8988T (cell line): ENCODE measurements at places on chromosomes 13 and 19.

- DNase-seq: no peak
These were observed 227.4 kb downstream of the TUBA3C start for GRCh38 chr13:18954254-18954653.

GRCh38 chr19:56314018-56314380 is 640 bp downstream of the ZSCAN5A start:
- DNase-seq: no peak

DNA sequence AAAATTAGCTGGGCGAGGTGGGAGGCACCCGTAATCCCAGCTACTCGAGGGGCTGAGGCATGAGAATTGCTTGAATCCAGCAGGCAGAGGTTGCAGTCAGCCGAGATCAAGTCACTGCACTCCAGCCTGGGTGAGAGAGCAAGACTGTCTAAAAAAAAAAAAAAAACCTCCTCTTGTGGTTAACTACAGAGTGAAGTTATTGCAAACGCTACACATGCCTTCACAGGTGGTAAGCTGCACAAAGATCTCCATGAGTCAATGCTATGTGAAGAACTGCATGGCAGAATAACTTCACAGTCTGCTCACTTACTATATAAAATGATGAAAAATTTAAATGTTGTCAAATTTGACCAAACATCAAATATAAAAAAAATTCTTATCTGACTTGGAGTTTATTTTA is 436.8 kb downstream of the FGF14 start:
- no peak for DNase-seq

DNA sequence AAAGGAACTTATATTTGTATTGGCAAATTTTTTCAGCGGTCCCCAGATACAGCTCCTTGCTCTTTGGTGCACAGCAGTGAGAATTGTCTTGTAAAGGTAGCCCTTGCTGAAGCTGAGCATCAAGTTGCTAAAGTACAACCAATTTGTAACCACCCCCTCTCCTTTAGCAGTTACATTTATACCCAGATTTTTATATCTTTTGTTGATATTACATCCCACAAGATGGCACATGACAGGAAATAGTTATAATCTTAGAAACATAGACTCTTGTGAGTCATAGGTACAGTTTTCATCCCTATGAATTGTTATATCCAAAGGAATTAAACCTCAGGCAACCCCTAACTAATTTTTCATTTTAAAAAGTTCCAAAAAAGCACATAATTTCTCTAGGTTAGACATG is 523.0 kb upstream of the SLITRK1 start:
- no peak for DNase-seq

DNA sequence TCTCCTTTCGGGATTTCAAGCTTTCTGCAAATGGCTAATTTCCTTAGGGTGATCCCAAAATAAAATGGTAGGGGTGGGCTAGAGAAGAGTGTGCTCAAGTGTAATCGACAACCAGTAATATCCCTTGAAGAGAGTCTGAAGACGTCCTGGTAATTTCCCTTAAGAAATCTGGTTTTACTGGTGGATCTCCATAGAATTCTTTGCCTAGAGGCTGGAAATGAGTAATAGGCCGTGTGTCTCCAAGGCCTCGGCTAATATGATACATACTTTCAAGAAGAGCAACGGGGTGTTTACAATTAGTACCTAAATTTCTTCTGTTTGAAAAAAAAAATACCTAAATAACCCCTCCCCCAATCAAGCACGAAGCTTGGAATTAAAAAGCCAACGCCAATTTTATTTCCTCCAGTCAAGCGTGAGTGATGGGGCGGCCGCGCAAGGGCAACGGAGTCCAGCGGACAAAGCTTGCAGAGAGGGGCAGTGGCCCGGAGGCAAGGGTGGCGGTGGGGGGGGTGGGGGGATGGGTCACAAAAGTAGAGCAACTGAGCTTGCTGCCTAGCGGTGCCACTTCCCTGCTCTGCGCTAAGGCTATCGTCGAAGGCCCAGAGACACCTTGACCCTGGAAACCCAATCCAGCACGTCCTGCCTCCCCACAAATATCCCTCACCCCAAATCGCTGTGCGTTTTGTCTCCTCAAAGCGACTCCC is 7.8 kb downstream of the SOX21 start:
- no peak for DNase-seq

GRCh38 chr13:112616586-112617362 is 28.8 kb upstream of the TUBGCP3 start:
- DNase-seq: no peak

DNA sequence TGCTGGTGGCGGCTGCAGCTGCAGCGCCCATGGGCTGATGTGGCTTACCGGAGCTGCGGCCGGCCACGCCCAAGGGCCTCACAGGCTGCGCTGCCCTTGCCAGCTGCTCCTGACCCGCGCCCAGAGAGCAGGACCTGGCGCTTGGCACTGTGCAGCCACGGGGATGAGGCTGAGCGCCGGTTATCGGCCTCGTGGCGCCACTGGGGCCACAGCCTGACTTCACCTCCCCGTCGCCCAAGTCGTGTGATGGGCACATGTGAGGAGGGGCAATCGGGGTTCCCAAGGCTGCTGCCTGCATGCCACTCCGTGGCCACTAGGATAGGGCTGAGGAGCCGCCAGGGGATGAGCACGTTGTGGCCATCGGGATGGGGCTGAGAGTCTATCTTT is 77.2 kb upstream of the PABPC3 start:
- no peak for DNase-seq

- DNase-seq: peak; percentile 74
These were observed at the start of gene GAS6 for GRCh38 chr13:113863524-113864272. Gene GAS6, minus strand, starts transcription at chr13:113864076. Its CDS starts 156 bp downstream, at chr13:113863920.

- no peak for DNase-seq
These were observed 57.3 kb downstream of the SMARCA4 start for GRCh38 chr19:11018179-11018578.

DNA sequence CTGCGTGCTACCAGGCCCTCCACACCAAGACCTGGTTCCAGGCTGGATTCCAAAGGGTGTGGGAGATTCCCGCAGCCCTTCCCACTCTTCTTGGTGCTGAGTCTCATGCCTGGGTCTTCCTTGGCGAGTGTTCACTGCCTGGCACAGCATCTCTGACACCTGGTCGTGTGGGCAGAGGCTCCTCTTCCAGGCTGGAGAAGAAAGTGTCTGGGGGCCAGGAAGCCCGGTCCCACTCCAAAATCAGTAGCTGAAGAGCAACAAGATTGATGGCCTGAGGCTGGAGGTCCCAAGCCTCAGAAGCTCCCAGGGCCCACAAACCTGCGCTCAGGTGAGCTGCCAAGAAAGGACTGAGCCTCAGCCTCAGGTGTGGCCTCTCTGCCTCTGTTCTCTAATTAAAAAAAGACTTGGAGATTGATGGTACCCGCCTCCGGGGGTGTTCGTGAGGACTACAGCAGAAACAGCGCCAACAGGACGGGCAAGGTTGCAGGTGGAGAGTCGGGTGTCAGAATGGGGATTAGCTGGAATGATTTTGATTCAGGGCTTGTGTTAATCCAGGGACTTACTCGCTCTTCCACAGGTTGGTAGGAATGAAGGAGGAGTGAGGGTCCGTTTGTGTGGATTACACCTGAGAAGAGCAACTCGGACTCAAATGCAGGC is 217.5 kb downstream of the TEX29 start:
- DNase-seq: no peak

DNA sequence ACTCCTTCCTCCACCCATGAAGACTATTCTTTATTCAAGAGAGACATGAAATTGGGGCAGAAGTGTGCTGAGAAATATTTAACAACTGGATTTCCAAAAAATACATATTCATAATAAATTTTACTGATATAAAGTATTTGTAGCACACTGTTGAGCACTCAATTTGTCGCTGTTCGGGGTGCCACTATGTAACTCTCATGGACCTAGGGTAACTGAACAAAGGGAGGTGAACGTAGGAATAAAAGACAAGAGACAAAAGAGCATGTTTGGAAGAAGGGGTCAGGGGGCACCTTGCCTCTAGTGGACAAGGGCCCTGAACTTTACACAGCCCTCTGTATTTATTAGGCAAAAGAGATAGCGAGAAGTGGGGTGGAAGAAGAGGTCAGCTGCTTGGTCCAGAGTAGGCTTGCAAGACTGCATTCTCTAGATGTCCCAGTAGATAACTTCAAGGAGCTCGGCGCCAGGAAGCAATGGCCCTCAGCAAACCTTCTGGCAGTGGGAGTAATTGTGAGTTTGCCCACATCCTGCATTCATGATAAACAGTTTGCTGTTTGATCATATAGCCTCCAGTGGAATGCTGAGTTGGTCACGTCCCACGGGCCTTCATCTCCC is 4.5 kb upstream of the ZNF175 start:
- DNase-seq: no peak

DNA sequence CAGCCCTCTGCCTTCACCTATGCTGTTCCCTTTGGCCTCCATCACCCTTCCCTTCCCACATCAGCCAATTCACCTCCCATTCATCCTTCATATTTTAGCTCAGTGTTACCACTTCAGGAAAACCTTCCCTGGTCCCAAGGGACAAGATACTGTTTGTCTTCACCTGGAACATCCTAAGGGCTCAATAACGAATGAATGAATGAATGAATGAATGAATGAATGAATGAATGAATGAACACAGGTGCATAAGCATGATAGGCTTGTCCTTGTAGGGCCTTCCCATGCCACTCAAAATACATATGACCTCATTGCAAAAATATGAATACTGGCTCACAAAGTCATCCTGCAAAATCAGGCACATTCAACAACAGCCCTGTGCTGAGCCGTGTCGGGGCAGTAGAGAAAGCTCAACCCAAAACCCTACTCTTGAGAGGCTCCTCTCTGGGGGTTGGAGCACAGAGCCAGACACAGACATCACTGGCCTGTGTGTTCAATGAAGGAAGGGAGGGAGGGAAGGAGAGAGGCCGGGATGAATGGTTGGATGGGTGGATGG is 33.7 kb upstream of the TPM4 start:
- no peak for DNase-seq

- no peak for DNase-seq
These were observed 1.8 kb downstream of the MBNL2 start for GRCh38 chr13:97223711-97224541.

- DNase-seq: no peak
These were observed 164.3 kb upstream of the PABPC3 start for GRCh38 chr13:24931450-24932251.

- DNase-seq: no peak
These were observed 444.5 kb upstream of the GPC6 start for GRCh38 chr13:92781965-92782690.

GRCh38 chr19:54389553-54389952 is 24.8 kb upstream of the LAIR1 start:
- no peak for DNase-seq

DNA sequence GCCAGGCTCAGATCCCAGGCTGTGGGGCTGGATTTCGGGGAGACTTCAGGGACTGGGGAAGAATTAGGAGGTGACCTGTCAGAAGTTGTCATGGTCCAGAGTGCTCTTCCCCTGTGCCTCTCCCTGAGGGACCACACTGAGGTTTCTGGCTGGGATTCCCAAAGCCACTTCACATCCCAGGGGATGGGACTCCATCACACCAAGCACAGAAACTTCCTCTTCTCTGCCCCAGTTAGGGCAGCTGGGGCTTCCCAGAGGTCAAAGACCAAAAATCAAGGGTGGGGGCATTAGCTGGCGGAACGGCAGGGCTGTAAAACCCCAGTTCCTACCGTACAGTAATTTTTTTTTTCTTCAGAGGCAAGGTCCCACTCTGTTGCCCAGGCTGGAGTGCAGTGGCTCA is 7.4 kb downstream of the FCER2 start:
- DNase-seq: no peak

- DNase-seq: no peak
These were observed 27.4 kb downstream of the CLEC4M start for GRCh38 chr19:7790416-7790815.

- no peak for DNase-seq
These were observed 264.1 kb downstream of the NALCN start for GRCh38 chr13:101152184-101152583.

DNA sequence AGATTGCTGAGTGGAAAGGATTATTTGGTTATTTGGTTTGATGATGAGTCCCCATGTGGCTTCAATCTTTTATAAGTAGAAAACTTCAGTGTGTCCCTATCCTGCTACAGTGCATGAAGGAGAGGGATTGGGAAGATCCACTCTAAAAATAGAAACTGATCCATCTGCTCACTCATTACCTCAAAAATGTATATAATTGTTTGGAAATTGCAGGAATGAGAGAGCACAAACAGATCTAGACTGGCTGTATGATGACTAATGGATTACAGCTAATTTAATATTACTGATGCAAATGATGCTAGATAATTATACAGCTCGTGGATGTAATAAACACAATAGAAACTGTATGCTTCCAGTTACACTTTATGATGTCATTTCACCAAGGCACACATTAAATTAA is 625.3 kb upstream of the PRR20A start:
- no peak for DNase-seq

DNA sequence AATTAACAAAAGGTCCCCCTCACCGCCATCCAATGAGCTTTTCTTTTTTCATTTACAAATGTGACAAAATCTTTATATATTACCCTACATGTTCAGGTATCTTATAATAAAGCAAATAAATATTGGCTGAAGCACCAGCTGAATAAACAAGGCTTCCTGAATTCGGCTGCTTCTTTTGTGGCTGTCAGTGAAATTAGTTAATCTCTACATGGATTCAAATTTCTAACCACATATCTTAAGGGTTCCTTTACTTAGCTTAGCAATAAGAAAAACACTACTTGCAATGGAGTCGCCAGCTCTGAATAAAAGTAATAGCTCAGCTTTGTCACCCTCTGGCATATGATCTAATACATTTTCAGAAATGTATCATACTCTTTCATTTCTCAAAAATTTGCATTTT is 104.3 kb downstream of the CCNA1 start:
- DNase-seq: no peak

DNA sequence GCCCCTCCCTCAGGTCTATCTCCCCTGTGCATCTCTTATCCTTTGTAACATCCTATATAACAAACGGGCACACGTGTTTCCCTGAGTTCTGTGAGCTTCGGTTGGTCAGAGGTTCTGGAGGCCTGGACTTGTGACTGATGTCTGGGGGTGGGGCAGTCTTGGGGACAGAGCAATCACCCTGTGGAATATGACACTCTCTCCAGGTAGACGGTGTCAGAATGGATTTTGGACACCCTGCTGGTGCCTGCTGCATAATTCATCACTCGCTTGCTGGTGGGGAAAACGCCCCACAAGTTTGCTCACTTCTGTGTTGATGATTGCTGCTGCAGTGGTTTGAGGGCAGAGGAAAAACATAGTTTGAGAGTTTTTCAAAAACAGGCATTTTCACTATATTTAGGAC is 223.2 kb downstream of the UQCRFS1 start:
- DNase-seq: no peak
